Activated T-cell treated with anti-CD3 and anti-CD28 coated beads, Interleukin-2, amount 50 U/mL, for 72 hours (primary cell): ENCODE measurements at places on chromosomes 11 and 22. TPM values are rescaled to one million over a fixed set of nuclear protein-coding genes. Genes with fewer than 3 reads are reported as not detected.

GRCh38 chr11:12386745-12387144 lies 9.4 kb downstream of the PARVA start:
- H3K4me1 ChIP-seq = peaks cover 9% of the 10 kb centered on the region
- no peak for DNase-seq
- H3K27ac ChIP-seq = no peak overlapping the region
- peaks cover 9% of the 10 kb centered on the region for H3K27me3 ChIP-seq
- no peak overlapping the region for H3K4me3 ChIP-seq

Gene GLYAT
- total RNA-seq = not detected

DNA sequence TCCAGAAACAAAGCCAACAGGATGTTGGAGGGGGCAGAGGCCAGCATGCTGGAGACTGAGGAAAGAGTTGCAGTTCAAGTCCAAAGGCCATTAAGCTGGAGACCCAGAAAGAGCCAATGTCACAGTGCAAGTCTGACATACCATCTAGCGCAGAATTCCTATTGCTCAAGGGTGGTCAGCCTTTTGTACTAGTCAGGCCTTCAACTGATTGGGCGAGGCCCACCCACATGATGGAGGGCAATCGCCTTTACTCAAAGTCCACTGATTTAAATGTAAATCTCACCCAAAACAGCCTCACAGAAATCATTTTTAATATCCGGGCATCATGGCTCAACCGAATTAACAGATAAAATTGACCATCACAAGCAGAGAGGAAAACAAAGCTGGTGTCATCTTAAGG lies 113.9 kb downstream of the RCN1 start:
- peaks cover 9% of the 10 kb centered on the region for H3K27me3 ChIP-seq
- no peaks in the 10 kb centered on the region for H3K4me1 ChIP-seq
- no peak for DNase-seq
- no peak overlapping the region for H3K4me3 ChIP-seq

- no peak overlapping the region for H3K4me3 ChIP-seq
- H3K27me3 ChIP-seq = no peaks in the 10 kb centered on the region
- DNase-seq = no peak
Measured at GRCh38 chr11:118581057-118581456, 8.8 kb downstream of the ARCN1 start.
